Stimulated activated CD4-positive, alpha-beta T cell treated with anti-CD3 and anti-CD28 coated beads, Interleukin-15, amount 100 ng/mL, for 48 hours (primary cell): ENCODE measurements at places on chromosomes 6 and 20.
A peak's percentile ranks its signal among the peaks of the same experiment; 100 is the strongest.

DNA sequence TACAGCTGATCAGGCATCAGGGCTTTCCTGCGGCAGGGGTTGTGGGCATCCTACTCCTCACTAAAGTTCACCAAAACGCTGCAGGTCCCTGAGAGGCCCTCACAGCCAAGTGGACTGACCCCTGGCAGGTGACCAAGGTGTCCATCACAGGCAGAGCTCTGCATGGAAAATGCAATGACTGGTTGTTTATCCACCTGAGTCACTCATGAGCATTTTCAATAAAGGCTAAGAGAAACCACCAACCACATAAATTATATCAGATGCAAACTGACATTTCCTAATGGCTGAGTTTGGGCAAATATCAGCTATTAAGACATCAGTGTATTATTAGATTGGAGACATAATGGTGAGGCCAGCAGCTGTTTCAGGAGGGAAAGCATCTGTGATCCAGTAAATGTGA lies 152.7 kb upstream of the SYNDIG1 start:
- DNase-seq = no peak

GRCh38 chr6:169862043-169862891 lies 110.8 kb downstream of the ERMARD start:
- no peak for DNase-seq

DNA sequence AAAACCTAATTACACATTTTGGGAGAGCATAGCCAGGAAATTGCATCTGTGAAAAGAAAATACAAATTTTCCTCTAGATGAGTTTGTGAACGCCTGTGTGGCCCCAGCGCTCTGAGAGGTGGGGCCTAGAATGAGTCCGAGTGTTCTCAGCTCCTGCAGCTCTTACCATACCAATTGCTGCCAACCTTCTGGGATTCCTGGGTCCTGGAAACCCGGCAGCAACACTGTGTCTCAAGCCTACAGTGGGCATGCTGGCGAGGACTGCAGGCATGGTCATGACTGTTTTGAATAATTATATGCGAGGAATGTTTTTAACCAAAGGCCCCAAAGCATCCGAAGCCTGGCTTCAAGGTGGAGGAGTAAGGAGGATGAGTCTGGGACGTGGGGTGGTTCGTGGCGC lies 90.4 kb downstream of the SERAC1 start:
- no peak for DNase-seq

DNA sequence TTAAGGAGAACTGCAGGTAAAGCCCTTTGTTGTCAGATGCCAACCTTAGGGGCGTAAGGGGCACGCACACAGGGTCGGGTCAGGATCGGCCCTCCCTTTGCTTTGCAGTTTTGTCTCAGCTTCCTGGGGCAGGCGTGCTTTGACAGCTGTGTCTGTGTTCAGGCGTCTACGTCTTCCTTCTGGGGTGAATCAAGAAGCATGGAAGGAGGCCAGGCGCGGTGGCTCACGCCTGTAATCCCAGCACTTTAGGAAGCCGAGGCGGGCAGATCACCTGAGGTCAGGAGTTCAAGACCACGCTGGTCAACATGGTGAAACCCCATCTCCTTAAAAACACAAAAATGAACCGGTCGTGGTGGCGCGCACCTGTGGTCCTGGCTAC lies 1.3 kb downstream of the ZGPAT start:
- no peak for DNase-seq

GRCh38 chr6:91713911-91714310 lies 1127.0 kb upstream of the MAP3K7 start:
- no peak for DNase-seq

DNA sequence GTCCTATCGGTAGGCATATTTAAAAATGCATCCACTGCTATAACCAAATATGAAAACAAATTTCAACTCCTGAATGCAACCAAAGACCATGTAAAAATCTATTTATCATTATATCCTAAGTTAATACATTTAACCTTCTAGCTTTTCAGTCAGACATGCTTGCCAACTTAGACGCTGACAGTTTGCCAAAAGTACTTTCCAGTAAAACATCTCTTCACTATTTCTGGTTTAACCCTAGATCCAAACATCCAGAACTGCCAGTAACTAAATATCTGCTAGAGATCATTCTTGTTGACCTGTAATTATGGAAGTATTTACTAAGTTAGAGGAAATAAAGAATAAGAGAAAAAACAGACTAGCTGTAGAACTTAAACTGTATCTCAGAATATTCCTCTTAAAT lies 210.2 kb upstream of the THEMIS start:
- no peak for DNase-seq

- DNase-seq = no peak
Observed at GRCh38 chr20:41482647-41483552, 116.3 kb upstream of the EMILIN3 start.

GRCh38 chr20:2618815-2619214 lies 33.6 kb upstream of the NOP56 start:
- DNase-seq = no peak

DNA sequence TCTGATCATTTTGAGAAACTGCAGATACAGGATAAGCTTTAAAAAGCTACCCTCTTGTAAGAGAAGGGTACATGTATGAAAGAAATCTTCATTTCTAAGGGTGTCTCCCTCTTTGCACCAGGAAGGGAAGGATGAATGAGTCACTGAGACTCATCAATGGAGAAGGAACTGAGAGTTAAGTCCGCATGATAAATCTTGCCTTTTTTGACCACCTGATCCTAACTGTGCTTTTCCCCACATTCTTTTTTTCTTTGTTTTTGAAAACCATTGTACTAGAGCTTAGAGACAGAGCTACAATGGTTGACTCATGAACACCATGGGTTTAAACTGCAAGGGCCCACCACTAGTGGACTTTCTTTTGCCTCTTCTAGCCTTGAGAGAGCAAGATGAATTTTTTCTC lies 353.0 kb upstream of the RGS17 start:
- DNase-seq = no peak

DNA sequence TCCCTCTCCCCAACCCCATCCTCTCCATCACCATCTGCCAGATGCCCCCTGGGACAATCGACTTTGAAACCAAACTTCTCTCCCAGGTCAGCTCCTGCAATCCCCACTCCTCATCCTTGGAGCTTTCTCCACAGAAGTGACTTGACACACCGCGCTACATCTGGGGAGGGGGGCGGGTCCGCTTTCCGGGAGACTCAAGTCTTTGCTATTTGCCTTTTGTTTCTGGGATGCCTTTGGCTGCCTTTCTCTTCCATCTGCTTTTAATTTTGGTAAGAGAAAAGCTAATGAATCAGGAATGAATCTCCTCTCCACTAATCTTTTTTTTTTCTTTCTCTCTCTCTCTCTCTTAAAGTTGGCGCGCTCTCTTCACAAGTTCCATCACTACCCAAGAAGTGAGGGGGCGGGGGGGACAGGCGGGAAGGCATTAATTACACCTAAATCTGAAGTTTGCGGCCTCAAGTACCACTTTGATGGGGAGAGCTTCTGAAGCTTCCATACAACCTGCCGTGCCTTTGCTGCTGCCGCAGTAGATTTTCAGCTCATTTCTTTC lies 664 bp upstream of the TPBG start:
- no peak for DNase-seq

- DNase-seq = no peak
Observed at GRCh38 chr6:129957941-129958898, 60.2 kb upstream of the L3MBTL3 start.

GRCh38 chr6:106446287-106446885 lies 85.9 kb downstream of the CRYBG1 start:
- DNase-seq = no peak

GRCh38 chr6:130890521-130890971 lies 63.3 kb downstream of the SMLR1 start:
- DNase-seq = no peak

GRCh38 chr20:49281913-49282467 lies 4.1 kb upstream of the ZNFX1 start:
- DNase-seq = no peak

GRCh38 chr6:19501737-19502245 lies 335.4 kb upstream of the ID4 start:
- no peak for DNase-seq

GRCh38 chr20:15491575-15491974 lies 1081.7 kb downstream of the KIF16B start:
- no peak for DNase-seq

DNA sequence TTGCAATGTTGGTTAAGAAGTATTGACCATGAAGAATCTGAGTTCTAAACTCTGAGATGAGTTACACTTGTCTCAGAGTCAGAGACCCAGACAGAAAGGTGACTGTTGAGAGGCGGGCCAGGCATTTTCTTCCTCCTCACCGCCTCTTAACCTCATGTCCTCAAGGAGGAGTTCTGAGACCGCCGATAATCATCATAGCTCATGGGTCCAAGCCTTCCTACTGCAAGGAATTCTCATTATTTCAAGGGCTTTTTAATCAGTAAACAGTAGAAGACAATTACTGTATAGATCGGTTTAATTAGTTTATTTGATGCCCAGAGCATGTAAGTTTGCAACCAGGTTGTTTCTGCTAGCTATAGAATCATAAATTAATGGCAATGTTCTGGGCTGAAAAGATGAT lies 382.4 kb upstream of the MMS22L start:
- DNase-seq = no peak

- peak; percentile 67 for DNase-seq
Observed at GRCh38 chr6:34182751-34183531, 37.1 kb upstream of the GRM4 start.

DNA sequence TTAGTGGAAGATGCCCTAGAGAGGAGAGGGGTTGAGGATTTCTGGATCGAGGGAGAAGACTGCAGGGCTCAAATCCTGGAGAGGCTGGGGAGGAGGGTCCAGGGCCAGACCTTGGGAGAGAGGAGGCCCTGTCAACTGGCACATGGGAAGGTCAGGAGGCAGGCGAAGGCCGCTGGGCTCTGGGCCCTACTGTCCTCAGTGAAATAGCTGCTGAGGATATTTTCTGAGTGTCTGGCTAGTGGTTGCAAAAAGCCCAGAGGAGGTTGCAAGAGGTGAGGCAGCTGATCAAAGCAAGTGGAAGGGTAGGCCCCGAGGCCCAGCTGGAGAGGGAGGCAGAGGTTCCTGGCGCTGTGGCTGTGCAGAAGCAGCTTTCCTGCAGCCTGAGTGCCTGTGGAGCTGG lies 103.4 kb upstream of the MLN start:
- DNase-seq = no peak

DNA sequence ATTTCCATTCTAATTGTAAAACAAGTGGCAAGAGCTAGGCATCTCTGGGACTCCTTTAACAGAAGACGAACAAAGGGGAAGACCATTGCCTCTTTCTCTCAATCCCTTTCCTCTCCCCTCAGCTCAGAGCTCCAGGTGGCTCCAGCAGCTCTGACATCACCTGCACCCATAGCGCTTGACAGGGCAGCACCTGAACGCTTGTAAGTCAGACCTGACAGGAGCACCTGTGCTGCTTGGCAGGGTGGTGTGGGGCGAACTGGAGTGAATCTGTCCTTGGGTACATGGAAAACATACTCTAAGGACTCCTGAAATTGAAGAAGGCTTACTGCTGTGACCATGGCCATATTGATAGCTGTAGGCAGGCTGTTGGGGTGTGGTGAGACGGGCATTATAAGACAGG lies 409.5 kb upstream of the AGPAT4 start:
- no peak for DNase-seq

- no peak for DNase-seq
Observed at GRCh38 chr6:98909236-98909635, 38.5 kb downstream of the FBXL4 start.

- DNase-seq = no peak
Observed at GRCh38 chr6:149166336-149166735, 151.2 kb upstream of the TAB2 start.

GRCh38 chr6:72111611-72112010 lies 225.3 kb downstream of the RIMS1 start:
- DNase-seq = no peak

GRCh38 chr20:29878281-29878741 lies 1379.2 kb upstream of the DEFB115 start:
- no peak for DNase-seq

- peak; percentile 15 for DNase-seq
Observed at GRCh38 chr6:41846666-41847237, 48.4 kb downstream of the USP49 start.

GRCh38 chr6:33875696-33876095 lies 71.9 kb upstream of the MLN start:
- no peak for DNase-seq

- DNase-seq = no peak
Observed at GRCh38 chr6:136752554-136752953, 39.7 kb downstream of the MAP3K5 start.

DNA sequence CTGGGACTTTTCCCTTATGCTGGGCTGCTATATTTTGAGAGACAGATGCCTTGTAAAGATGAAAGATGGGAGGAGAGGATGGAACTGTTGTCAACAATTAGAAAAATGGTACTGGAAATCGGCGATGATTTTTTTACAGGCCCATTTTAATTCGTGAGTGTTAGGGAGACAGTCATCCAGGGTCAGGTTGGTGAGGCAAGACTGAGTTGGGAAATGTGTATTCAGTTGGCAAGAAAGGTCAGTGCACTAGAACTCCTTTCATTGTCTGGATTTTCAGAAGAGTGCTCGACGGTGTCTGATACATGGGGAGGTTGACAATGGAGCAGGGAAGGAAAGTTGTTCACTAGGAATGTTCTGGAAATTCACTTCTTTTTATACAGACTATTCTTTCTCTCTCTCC lies 394.4 kb downstream of the QKI start:
- no peak for DNase-seq

- no peak for DNase-seq
Observed at GRCh38 chr6:91569071-91569470, 982.2 kb upstream of the MAP3K7 start.

- no peak for DNase-seq
Observed at GRCh38 chr6:151885234-151885633, 77.8 kb downstream of the ESR1 start.

DNA sequence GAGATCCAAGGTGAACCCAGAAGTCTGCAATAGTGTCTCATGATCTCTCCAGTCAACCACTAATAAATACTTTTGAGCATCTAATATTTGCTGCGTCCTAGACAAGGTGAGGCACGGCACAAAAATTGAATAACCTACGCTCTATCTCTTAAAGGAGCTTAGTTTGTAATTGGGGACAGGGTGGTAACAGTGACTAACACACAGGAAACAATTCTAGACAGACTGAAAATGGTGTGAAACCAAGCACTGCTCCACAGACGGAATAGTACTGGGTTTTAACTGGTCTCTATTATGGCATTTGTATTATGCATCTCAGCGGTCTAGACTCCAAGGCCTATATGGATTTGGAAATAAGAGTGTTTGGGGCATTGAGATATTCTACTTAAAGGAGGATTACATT lies 120.1 kb downstream of the CLIC5 start:
- DNase-seq = no peak

DNA sequence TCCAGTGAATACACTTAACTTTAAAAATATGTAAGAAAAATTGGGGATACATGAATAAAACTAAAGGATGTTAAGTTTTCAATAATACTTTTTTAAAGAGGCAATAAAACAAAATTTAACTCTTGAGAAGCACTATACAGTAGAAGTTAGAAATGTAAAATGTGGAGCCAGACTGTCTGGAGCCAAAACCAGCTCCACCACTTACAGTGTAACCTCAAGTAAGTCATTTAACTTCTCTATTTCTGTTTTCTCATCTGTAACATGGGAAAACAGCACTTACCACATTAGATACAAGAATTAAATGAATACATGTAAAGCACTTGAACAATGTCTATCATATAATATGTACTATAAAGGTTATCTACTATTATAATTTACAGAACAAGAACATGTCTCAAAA lies 6.7 kb downstream of the ATG5 start:
- DNase-seq = no peak

- DNase-seq = no peak
Observed at GRCh38 chr6:139905404-139906052, 531.1 kb upstream of the CITED2 start.

GRCh38 chr20:17490501-17490900 lies 40.7 kb downstream of the BFSP1 start:
- DNase-seq = no peak

- DNase-seq = no peak
Observed at GRCh38 chr20:40821429-40821828, 132.4 kb upstream of the MAFB start.

- DNase-seq = no peak
Observed at GRCh38 chr6:151914484-151914883, 107.0 kb downstream of the ESR1 start.
